ENCODE measurements at places on chromosomes 3 and 15.

DNA sequence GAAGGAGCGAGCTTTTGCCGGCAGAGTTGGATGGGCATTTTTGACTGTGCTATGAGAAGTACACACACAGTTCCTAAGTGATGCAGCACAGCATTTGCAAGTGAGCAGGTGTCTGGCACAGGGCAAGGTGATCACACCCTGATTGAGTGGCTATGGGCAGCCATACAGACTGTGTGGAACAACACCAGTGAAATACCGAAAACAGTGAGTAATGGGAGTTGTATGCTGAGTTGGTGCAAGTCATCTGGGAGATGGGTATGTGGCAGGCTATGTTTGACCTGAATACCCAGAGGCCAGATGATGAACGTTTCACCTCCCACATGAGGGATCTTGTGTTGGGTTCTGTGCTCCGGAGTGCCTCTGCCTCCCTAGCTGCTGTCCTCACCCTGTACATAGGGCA is 53.5 kb upstream of the TIPARP start:
- DNase-seq: no peak

GRCh38 chr3:183252973-183253527 is at the start of gene B3GNT5:
Gene B3GNT5 (plus strand): TSS chr3:183253253. CDS start chr3:183269799, 16,546 bp downstream.
- no peak for DNase-seq

- DNase-seq: peak; percentile 40
Observed at GRCh38 chr3:187183210-187183862, 13.9 kb upstream of the RTP1 start.

DNA sequence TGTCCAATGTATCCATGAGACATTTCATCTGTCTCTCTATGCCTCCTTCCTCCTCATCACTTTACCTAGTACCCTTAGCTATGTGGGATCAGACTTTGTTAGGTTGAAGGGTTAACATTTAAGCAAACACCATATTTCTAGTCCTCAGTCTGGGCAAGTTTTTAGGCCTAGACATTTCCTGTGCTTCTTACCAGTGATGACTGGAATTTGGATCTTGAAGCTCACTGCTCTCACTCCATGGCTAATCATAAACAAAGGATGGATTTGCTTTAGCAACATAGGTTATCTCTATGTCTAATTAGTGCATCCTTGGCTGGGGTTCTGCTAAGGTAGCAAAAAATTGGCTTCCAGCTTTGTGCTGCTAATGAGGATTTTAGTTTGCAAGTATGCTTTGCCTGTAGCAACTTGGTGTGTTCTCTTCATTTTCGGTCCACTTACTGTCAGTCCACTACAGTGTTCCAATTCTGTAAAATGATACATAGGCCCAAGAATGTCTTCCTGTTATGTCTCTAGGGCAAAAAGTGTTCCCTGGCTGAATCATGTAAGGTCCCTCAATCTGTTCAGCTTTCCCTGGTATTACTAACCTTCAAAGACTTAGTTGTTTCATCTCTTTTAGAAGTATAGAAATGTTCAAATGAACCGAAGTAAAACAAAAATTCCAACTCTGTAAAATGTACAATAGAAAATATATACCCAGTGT is 615.4 kb downstream of the CADM2 start:
- no peak for DNase-seq

DNA sequence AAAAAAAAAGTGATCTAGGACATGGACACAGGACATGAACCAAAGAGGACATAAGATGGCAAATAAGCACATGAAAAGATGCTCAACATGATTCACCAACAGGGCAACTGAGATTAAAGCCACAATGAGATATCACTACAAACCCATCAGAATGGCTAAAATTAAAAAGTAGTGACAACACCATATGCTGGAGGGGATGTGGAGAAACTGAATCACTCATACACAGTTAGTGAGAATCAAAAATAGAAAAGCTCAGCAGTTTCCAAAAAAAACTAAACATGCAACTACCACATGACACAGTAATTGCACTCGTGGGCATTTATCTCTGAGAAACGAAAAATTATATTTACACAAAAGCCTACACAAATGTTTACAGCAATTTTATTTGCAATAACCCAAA is 27.9 kb upstream of the ACKR4 start:
- peak; percentile 81 for DNase-seq

GRCh38 chr3:56375654-56376053 is 92.6 kb downstream of the ERC2 start:
- DNase-seq: no peak

- DNase-seq: no peak
Observed at GRCh38 chr15:56582785-56583184, 117.8 kb upstream of the MNS1 start.

GRCh38 chr3:112671930-112672715 is 31.2 kb upstream of the CCDC80 start:
- DNase-seq: peak; percentile 74

GRCh38 chr3:48476426-48477053 is 27.4 kb downstream of the SHISA5 start:
- DNase-seq: no peak

GRCh38 chr3:3087279-3087678 is 22.9 kb downstream of the IL5RA start:
- no peak for DNase-seq

GRCh38 chr15:62909257-62909656 is 133.3 kb upstream of the TPM1 start:
- DNase-seq: no peak

GRCh38 chr15:85603160-85603559 is 191.6 kb downstream of the KLHL25 start:
- no peak for DNase-seq

- no peak for DNase-seq
Observed at GRCh38 chr15:83830381-83830780, 176.5 kb downstream of the ADAMTSL3 start.

DNA sequence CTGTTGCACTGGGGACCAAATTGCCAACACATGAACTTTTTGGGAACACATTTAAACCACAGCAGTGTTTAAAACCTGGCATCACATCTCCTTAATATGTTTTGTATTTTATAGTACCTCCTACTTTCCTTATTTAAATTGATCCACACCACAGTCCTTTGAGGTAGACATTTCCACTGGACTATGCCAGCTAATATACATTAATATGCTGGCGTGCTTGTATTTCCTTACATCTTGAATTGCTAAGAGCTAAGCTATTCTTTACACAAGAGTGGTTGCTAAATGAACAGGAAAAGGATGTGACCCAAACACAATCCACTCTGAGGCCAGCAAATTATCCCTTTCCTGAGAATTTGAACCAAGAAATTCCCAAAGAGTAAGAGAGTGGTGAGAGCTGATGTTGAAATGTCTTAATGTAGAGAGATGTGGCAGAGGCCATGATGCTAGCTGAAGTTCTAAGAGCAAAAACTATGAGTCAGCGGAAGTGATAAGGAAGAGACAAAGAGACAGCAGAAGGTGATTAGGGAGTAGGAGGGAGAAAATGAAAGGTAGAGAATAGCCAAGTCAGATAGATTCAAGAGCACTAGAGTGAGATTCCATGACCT is 131.2 kb downstream of the CD47 start:
- no peak for DNase-seq

GRCh38 chr3:22372292-22373062 is 621.5 kb upstream of the ZNF385D start:
- DNase-seq: no peak

- DNase-seq: no peak
Observed at GRCh38 chr3:39216176-39216790, 23.9 kb upstream of the XIRP1 start.

DNA sequence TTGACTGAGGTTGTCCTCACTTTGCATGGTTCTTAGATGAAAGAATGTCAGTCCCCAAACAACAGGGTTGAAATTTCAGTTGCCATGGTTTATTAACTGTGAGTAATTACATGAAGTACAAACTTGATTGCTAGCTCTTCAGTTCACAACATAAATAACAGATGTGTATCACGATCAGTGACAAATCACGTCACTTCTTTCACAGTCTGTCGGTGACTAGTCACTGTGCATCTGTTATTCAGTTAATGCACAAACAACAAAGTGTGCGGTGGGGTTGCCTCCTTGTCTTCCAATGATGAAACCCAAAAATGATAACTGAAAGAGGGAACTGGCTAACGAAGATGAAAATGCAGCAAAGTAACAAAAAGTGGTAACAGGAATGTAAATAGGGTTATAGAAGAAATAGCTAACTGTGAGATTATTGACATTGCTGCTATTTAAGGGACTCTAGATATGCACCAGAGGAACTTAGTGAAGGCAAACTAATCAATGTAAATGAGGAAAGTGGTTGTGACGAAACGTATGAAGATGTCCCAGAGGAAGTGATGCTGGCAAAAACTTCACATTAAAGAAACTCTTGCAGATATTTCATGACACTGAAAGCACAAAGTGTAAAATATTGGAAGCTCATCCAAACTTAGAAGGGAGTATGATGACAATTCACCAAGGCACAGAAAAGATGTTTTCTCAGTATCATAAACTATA is 159.3 kb downstream of the WDR76 start:
- no peak for DNase-seq

DNA sequence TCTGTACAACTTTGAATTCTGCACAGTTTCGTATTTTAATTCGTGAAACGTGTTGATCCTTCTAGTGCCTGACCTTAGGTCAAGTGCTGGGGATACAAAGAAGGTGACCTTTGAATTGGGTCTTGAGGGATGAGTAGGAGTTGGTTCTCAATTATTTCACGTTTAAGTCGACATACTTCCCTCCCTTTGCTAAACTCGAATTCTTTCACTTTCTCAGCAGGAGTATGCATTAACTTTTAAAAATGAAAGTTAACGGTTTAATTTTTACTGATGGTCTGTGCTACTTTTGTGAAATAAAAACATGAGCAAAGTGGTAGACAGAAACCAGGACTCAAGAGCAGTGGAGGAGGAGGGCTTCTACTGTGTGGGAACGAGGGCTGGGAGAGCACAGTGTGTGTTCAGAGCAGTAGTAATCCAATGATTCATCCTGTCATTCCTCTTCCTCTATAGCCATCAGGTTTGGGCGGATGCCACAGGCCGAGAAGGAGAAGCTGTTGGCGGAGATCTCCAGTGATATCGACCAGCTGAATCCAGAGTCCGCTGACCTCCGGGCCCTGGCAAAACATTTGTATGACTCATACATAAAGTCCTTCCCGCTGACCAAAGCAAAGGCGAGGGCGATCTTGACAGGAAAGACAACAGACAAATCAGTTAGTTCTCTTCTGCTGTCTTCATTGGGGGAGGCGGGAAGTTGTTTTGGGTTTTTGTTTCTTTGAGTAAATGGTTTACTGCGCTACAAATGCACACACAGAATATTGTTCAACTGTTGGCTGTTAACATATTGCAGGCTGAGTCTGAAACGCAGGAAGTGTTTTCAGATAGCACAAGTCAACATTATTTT is 78.6 kb upstream of the TSEN2 start:
- DNase-seq: peak; percentile 65

GRCh38 chr15:50576166-50576565 is 29.7 kb upstream of the USP50 start:
- no peak for DNase-seq

DNA sequence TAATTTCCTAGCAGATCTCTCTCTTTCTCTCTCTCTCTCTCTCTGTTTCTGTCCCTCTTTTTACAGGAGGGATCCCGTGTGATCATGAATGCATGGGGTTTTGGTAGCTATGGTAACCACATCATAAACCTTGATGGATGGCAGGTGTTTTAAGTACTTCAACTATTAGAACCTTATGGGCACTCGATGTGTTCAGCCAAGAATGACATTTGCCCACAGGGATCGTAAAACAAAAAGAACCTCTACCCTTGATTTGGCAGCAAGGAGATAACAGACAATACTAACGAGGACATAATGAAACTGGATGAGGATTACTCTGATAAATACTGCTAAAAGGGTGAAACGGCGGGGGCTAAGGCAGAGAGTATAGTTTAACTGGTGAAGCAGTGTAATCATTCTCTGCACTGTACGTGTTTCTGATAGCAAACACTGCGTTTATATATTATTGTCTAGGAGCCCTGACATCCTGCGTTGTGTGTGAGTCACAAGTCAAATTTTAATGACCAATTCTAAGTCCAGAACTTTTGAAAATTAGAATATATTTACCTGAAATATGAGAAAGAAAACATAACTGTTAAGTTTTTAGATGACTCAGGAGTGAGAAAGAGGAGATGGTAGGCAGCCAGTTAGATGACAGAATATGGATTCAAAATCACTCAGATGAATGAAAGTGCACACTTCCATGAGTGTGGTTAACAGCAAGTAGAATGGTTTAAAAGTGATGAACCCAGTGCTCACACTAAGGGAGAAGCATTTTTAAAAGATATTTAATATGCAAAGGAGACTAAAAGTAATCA is 80.3 kb downstream of the OTOL1 start:
- DNase-seq: no peak

DNA sequence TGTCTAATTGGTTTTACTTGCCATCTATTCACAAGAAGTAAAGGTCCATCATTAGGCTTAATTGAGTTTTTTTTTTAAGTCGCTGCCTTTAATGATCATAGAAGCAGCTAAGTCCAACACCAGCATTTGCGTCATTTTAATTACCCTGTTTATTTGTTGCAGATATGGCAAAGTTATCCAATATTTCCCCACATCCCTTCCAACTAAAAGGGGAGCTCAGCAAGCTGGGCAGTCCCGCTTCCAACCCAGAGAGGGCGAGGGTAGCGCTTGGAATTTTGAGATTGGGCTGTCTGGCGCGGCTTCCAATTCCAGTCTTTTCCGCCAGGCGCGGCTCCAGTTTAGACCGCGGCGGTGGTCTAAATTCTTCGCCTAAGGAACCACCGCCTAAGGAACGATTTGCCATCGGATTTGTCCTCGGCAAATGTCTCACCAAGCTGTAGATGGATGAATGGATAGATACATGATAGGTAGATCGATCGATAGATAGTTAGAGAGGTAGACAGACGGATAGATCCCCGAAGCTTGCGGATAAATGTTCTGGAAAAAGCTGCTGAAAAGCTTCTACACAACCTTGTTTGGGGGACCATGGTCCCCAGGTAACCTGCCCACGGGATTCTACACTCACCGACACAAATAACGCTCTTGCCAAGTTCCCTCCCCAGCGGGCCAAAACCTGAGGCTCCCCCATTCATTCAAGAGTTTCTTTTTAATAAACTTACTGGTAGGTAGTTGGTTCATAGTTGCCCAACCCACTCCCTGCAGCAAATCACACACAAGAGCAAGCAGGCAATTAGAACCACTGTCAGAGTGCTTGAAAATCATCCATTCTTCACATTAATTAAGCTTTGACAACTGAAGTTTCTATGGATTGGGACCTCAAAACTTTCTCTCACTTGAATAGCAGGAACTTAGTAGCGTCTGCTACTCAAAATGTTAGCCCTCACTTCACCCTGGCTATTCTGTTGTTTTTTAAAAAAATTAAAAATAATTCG is 49.1 kb downstream of the ZIC4 start:
- DNase-seq: no peak

GRCh38 chr15:37877851-37878741 is 56.3 kb upstream of the TMCO5A start:
- DNase-seq: peak; percentile 62

All from stromal cell of bone marrow (primary cell).